Activated CD4-positive, CD25-positive, alpha-beta regulatory T cell (primary cell): ENCODE measurements at places on chromosomes 3 and 15.

DNA sequence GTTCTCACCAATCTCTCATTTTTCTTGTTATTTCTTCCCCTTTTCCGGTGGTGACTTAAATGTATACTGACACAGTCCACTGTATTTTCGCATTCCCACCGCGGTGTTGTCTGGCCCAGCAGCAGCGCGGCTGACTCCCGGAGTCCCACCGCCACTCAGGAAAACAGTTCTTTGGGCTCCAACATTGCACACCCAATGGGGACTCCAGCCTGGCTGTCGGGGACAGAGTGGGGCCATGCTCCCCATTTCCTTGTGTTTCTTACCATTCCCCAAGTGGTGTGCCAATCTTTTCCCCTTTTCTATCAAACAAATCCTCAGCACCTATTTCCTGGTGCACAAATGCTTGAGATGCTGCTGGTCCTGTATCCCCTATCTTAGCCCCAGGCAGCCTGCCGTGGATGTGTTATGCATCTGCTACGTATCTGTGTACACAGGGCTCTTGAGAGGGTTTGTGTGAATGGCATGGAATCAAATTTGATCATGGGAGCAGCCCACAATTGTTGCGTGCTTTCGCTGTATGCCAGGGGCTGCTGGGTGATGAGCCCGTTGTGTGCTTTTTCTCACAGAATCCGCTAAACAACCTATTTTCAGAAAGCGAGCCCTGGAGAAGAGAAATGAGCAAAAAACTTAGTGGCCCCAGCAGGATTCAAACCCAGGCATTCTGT is 219.1 kb upstream of the RGMA start:
- no peak for DNase-seq

DNA sequence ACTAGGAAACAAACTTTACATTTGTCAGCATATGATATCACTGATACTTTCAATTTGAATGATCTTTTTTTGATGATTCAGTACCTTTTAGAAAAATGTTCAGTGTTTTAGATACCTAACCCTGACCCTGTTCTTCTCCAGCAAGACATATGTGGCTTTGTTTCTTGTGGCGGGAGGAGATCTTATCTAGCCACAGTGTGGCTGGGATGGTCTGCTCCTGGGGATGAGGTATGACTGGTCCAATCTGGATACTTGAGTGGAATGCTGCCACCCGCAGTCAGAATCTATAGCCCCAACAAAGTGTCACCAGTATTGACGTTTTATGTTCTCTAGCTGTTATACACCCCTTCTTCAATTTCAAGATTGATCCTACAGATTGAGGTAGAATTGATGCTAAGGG is 439.0 kb upstream of the GOLIM4 start:
- DNase-seq = no peak

- peak; percentile 24 for DNase-seq
These were observed 3.4 kb downstream of the PARP9 start for GRCh38 chr3:122560680-122561079.

GRCh38 chr3:51393564-51393963 is 2.5 kb downstream of the RBM15B start:
- DNase-seq = no peak

DNA sequence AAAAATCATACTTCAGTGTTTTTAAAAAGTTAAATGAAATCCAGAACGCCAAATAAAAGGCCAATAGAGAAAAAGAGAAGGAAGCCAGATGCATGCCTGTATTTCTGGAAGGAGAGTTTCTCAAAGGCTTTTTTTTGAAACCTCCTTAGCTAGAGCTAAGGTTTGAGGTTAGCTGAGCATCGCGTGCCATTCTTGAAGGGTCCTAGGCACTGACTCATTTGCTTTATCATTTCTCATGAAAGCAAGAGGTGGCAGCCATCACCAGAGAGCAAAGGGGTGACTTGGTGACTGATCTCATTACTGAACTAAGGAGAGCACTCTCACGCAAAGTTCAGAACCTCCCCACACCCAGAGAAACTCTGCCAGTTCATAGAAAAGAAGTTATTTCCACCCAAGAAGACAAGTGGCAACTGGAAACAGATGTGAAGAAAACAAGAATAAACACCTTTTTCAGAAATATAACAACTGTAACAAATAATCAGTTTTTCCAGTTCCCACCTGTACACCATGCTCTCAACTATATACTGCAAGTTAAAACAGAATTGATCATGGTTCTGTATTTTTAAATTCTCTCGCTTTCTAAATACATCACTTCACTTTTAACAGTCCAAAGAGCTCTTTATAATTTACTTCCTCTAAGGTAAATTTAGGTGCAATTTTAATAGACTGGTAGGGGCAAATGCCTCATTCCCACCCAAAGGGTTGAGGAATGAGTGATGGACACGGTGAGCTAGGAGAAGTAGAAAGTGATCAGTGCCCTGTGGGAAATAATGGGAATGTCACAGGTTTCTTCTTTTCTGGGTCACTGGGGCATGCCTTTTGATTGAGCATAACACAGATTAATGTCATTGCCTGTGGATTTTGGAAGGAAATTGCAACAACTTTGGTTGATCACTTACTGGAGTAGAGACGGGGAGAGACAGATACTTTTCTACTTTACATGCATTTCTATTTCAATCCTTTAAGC is 24.7 kb downstream of the GPR15 start:
- DNase-seq = peak; percentile 38

GRCh38 chr15:49844390-49844789 is 223.5 kb downstream of the DTWD1 start:
- no peak for DNase-seq

DNA sequence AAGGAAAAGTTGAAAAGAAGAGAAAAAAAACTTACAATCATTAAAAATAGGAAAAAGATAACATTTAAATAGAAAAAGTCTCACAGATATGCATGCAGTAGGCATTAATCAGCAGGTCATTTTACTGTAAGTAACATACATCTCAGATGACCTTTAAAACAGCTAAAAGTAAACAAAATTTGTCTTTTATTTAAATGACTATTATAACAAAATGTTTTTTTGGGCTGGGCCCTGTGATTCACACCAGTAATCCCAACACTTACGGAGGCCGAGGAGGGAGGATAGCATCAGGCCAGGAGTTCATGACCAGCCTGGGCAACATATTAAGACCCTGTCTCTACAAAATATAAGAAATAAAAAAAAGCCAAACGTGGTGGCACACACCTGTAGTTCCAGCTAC is 14.7 kb downstream of the IQGAP1 start:
- no peak for DNase-seq

DNA sequence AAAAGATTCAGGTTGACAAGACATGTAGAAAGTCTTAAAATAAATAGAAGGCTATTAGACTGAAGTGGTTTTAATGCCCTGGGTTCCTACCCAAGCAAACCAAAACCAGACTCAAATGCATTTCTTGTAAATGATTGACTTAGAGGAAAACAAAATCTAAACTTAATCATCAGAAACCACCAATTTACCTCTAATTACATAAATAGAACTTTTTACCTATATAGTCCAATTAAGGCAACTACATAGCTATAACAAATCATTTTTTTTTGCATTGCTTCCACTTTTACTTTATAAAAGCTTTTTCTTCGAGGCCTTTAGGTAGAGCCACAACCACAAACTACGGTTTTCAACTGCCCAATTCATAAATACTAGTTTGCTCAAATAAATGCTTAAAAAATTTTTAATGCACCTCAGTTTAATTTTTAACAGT is 231.3 kb upstream of the ARHGEF26 start:
- DNase-seq = no peak

- DNase-seq = no peak
These were observed 57.4 kb downstream of the HRH1 start for GRCh38 chr3:11211531-11212298.

DNA sequence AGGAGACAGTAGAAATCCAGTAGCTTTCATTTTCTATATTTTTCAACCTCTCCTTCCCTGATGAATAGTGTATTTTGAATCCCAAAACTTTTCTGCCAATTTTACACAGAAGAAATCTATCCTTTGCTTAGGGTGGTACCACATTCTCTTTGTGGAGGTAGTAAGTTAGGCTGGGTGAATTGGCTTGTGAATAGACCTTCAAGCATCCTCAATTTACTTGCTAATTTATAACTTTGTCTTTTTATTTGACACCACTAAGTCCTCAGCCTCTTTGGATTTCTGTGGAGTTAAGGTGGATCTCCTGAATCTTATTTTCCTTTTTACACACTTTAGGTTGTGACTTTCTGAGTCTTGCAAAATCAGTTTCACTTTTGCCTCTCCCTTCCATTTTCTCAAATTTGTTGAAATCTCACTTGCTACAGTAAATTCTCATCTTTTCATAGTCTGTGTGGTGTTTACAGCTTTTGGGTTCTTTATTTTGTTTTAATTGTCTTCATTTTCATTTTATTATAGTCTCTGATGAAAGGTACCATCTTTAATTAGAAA is 5.7 kb upstream of the PLSCR1 start:
- DNase-seq = no peak

- DNase-seq = no peak
These were observed 198.1 kb downstream of the NEK10 start for GRCh38 chr3:27171113-27171512.

GRCh38 chr3:139434764-139435307 is 41.5 kb downstream of the RBP2 start:
- DNase-seq = no peak

- no peak for DNase-seq
These were observed 456.3 kb upstream of the ARRDC4 start for GRCh38 chr15:97504031-97504792.

GRCh38 chr15:85788771-85789495 is 5.8 kb downstream of the KLHL25 start:
- no peak for DNase-seq

DNA sequence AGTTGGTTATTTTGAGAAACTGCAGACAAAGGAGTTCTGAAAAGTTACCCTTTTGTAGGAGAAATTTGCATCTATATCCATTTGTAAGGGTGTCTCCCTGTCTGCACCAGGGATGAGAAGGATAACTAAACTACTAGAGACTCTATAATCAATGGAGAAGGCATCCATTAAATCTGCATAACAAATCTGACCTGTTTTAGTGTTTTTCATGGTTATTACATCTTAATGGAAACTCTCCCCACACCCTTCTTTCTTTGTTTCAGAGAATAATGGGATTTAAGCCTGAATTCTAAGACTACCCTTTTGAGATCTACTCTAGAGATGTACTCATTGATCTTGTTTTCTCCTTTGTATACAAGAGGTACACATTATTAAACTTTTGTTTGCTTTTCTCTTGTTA is 82.0 kb upstream of the DAZL start:
- DNase-seq = no peak

GRCh38 chr3:47001731-47002170 is 22.3 kb downstream of the NBEAL2 start:
- no peak for DNase-seq

DNA sequence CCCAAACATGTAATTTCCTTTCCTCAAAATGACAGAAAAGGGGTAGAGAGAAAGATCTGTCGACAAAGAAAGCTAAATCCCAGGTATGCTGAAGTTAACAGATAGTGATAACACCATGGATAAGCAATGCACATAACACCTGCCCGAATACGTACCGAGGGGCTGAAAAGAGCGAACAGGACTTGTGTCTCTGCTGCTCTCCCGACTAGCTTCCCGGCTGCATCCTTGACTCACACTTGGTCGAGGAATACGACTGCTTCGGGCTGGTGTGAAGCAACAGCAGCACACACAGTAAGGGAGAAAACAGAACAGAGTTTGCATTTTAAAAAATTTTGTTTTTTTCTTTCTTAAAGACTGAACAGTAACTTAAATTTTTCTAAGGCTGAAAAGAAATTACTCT is 136.4 kb downstream of the CLASP2 start:
- no peak for DNase-seq

GRCh38 chr15:38819387-38819950 is 254.9 kb upstream of the RASGRP1 start:
- no peak for DNase-seq

DNA sequence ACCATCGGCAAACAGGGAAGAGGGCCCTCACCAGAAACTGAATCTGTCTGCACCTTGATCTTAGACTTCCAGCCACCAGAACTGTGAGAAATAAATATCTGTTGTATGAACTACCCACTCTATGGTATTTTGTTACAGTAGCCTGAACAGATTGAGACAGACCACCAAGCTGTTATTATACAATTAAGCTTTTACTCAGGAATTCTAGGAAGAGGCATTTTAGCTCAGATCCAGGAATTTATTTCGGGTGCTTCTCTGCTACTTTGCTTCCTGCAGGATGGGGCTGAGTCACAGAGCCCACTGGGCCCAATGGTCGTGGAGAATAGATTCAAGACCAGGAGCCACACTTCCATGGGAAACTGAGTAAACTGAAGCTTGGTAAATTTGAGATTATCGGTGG is 145.5 kb upstream of the PFN2 start:
- no peak for DNase-seq

GRCh38 chr3:173983343-173983742 is 585.8 kb downstream of the NLGN1 start:
- no peak for DNase-seq

GRCh38 chr3:112585782-112586181 is 23.9 kb downstream of the SLC35A5 start:
- DNase-seq = no peak

GRCh38 chr3:147462856-147463255 is 53.7 kb downstream of the ZIC1 start:
- DNase-seq = no peak

GRCh38 chr3:122021811-122022401 is at the start of gene ILDR1:
ILDR1 (minus strand) TSS chr3:122022247; CDS start chr3:122022077, 170 bp downstream.
- no peak for DNase-seq

- DNase-seq = no peak
These were observed 3.0 kb downstream of the RPL32 start for GRCh38 chr3:12838179-12838965.

DNA sequence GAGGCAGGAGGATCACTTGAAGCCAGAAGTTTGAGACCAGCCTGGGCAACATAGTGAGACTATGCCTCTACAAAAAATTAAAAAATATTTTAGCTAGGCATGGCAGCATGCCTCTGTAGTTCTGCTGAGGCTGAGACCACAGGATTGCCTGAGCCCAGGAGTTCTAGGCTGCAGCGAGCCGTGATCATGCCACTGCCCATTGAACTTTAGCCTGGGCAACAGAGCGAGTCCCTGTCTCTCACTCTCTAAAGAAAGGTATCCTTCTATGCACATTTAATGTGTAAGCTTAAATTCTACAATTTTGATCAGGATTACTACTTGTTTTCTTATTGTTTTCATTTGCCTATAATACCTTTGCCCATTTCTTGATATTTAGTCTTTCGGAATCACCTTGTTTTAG is 26.8 kb downstream of the GALK2 start:
- DNase-seq = no peak

- no peak for DNase-seq
These were observed 73.5 kb downstream of the VGLL4 start for GRCh38 chr3:11570251-11570650.

DNA sequence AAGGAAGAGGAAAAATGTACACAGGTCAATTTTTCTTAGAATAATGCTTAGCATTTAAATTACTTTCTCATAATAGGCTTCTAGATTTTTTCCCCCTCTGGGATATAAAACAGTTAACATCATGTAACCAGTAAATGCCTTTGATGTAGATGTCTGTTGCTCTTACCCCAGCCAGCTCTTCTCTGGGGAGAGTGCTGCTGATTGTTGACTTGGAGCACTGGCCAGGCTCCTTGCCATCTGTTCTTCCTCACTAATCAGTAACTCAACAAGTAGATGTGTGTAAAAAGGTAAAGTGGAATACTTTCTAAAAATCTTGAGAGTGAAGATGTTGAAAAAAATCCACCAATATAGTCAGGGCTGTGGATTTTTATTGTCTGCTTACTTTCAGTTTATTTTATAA is 42.2 kb downstream of the RIOX2 start:
- no peak for DNase-seq
